Thyroid gland (tissue), 4 donors: ENCODE measurements at places on chromosomes 4 and X. TPM values are rescaled to one million over a fixed set of nuclear protein-coding genes. Genes with fewer than 3 reads are reported as not detected.
A peak's percentile ranks its signal among the peaks of the same experiment; 100 is the strongest.

DNA sequence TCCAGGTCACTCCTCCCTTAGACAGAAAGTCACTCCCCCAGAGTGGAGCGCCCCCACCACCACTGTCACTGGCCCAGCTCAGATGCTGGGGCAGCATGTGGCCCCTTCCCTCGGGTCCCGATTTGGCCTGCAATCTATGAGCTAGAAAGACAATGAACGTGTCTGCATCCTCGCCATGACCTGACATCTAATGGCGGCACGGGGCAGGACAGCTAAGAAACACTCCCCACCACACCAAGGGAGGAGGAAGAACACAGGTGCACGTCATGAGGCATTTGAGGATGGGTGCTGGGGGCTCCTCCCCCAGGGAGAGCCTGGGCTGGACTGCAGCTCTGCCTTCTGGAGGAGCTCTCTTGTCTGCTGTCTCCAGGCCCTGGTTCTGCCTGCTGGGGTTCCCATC lies 8.7 kb downstream of the RNF212 start:
- DNase-seq, result no peak

- no peak for DNase-seq
These were observed 3.2 kb upstream of the CDKN2AIP start for GRCh38 chr4:183441276-183441675.

- no peak for DNase-seq
These were observed 58.7 kb upstream of the EMCN start for GRCh38 chr4:100576570-100576969.

DNA sequence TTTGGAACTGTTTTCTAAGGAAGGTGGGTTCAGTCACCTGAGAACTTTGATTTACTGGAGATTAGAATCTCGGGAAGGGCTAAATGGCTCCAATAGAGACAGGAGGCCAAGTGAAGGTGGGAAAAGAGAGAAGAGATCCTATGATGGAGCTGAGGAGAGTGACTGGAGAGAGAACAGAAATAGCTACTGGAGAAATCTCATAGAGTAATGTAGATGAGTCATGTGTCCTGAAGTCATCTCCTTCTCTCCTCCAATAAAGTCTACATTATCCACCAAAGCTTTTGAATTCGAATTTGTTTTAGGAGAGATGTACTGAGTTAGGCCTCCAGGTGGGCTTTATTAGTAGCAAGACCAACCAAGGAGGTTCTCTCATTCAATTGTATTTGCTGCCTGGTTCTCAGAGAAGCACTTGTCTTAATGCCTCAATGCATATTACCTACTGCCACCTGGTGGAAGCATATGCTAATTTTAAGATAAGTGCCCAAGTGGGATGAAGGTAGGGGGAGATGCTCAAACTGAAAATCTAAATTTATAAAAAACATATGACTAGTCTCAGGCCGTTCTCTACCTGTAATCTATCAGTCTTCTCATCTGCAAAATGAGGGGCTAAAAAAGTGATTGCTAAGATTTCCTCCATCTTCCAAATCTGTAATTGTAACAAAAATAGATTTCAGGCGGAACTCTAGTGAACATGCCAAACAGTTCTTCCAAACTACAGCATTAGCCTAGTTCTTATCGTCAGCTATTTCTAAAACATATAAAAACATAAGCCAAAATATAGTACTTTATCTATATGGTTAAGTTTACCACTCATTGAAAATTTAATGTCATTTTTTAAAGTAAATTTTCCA lies 24.4 kb downstream of the TXK start:
- no peak for DNase-seq

DNA sequence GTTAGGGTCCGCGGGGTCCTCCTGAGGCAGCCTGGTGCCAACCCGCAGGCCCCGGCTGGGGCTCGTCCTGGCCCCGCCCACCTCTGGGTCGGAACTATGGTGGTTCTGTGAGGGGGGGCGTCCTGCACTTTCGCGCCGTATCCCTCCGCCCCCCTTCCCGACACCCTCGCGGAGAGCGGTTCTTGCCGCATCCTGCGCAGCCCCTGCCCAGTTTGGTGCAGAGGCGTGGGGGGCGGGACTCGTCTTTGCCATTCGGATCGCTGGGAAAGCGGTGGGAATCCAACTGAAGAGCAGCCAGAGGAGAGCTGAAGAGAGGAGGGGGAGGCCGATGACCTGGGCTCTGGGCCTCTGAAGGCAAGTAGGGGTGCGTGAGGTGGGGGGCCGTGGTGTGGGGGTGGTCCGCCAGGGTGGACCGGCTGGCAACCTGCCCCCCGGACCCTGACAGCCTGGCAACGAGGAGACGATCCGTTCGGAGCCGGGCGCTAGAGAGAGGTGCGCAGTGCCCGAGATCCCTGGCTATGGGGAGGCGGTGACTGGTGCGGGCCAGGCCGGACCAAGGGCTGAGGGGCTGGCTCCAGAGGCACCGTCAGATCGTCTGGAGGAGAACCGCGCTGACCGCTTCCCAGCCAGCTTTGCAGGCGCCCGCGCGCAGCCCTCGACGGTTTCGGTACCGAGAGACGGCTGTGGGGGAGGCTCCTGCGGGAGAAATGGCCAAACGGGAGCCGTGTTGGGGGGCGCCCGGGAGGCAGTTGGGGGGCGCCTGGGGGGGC lies at the start of gene GPRASP1:
TSS of gene GPRASP1 (plus strand) at position 242 of the 770 bp plus-strand sequence. CDS start 2,431 bp downstream, outside the sequence.
- DNase-seq, result peak; percentile 71

DNA sequence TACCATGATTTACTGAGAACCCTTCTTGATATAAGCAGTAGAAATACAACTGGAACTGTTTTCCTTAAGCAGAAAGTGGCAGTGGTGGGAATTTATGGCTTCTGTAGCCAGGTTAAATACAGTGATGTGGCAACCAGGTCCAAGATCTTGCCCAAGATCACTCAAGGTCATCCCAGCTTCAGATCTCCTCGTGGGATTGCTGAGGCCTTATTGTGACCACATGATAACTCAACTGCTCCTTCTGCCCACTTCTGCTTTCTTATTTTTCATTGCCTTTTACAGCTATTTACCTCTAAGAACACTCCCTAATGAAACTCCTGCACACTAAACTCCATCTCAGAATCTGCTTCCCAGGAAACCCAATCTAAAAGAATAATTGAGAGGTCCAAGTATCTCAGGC lies 12.4 kb upstream of the CYBB start:
- DNase-seq, result no peak

DNA sequence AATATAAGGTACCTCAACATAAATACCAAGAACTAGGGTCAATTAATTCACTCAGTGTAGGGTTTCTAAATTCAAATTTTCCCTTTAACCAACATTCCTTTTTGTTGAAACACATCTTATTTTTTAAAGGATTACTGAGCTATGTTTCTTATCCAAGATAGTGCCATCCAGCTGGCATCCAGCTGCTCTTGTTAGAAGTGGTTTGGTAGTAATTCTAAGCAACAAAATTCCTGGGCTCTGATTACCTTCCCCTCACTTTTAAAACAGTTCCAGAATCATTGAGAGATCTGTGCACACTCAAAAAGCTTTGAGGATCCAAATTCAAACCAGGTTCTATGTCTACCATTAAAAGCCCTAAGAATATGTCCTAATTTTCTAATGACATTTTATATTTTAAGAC lies 583.7 kb downstream of the TRIML1 start:
- DNase-seq, result no peak

GRCh38 chrX:2751291-2751690 lies 549 bp upstream of the XG start:
- DNase-seq, result no peak

- DNase-seq, result no peak
These were observed 232.4 kb downstream of the PPP3CA start for GRCh38 chr4:101114936-101115372.

DNA sequence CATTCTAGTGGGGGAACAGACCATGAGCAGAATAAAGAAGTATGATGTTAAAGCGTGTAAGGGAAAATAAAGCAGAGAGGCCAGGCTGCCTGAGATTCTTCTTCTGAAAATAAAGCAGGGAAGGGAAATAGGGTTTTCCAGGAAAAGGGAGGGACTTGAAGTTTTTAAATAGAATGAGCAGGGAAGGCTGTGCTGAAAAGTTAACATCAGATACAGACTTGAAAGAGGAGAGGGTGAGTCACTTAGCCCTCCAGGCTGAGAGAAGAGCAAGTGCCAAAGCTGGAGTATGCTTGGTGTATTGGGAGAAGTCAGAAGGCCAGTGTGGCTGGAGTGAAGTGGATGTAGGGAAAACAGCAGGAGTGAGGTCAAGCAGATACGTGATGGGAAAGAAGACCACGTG lies 10.0 kb upstream of the PLK4 start:
- peak; percentile 40 for DNase-seq

GRCh38 chr4:43853565-43854264 lies 594.9 kb downstream of the KCTD8 start:
- no peak for DNase-seq

- no peak for DNase-seq
These were observed 804 bp downstream of the OSTC start for GRCh38 chr4:108651014-108651791.

- no peak for DNase-seq
These were observed 98.7 kb downstream of the CFAP299 start for GRCh38 chr4:80434238-80434637.

DNA sequence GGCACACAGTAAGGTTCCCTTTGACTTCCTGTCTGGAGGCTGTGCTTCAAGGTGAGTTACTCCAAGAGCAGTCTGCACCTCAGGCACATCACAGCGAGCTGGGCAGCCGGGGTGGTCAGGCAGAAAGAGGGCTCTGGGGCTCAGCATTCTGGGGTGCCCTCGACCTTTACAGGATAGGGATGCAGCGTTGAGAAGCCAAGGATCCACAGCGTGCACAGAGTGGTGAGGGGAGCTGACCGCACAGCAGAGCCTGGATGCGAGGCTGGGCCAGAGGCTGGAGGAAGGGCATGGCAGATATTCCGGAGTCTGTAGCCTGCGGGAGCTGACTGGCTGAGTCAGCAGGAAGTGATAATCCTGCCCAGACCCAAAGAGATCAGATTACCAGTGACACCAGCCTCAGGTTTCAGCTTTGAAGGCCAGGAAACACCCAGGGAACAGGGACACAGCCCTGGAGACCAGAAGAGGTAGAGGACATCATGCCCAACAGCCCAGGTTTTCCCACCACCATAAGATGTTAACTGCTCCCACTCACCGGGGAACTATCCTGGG lies 38.4 kb upstream of the PDLIM3 start:
- DNase-seq, result no peak

GRCh38 chrX:116272861-116273260 lies 102.3 kb downstream of the AGTR2 start:
- no peak for DNase-seq

DNA sequence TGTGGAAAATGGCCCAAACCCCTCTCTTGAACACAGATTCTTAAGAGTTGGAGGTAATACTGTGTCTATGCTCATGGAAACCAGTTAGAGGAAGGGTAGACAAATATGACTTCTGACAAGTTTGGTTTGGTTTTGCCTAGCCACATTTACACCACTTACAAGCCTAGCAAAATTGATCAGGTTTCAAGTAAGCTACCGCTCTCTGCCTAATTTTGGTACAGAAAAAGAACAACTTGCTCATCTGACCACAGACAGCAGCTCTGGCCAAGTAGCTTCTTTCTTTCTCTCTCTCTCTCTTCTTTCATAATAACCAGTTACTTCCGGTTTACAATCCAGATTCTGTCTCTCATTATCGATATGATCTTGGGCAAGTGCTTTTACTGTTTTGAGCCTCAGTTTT lies 260.0 kb downstream of the GLUD2 start:
- DNase-seq, result no peak

DNA sequence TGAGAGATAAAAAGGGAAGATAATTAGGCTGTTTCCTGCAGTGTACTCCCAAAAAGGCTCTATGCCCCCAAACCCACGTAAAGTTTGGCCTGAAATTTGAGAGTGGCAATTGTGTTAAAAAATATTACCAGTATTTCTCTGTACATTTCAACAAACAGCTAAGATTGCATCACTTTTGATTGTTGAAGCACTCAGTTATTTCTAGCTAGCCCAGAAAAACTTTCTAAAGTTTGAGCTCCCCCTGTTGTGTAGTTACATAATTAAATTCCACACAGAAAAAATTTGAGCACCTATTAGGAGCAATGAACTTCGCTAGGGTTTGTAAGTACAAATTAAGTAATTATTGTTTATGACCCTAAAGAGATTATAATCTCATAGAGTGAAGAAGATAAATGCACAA lies 109.4 kb downstream of the DLG3 start:
- DNase-seq, result no peak

DNA sequence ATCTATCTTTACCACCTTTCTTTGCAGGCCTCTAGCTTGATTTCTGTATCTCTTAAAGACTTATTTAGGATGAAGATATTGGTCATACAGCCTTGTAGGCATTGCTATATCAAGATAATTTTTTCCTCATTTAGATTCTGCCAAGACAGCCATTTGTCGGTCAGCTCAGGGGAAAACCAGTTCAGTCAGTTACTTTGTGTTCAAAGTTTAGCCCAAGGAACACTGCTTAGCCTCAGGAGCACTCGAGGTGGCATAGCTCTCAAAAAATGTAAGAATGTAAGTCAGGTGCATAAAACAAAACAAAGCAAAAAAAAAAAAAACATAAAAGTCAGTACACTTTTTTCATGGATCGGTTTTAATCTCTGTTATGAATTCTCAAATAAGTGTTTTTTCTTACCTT lies 43.4 kb downstream of the NRK start:
- peak; percentile 25 for DNase-seq

- no peak for DNase-seq
These were observed 327.3 kb upstream of the TRAM1L1 start for GRCh38 chr4:117412661-117413060.

DNA sequence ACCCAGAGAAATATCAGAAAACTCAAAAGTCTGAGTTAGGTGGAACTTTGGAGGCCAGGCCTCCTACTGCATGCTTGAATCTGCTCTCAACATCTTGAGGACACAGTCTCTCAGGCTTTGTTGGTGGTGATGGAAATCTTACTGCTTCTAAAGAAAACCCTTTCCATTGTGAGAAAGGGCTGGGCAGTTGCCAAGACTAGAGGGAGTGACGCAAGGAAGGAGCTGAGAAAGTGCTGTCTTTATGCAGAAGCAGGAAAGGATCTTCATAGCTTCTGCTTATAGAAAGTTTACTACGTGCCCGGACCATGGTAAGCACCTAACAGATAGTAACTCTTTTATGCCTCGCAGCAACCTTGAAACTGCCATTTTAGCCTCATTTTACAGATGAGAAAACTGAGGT lies 2.4 kb upstream of the CRMP1 start:
- no peak for DNase-seq

DNA sequence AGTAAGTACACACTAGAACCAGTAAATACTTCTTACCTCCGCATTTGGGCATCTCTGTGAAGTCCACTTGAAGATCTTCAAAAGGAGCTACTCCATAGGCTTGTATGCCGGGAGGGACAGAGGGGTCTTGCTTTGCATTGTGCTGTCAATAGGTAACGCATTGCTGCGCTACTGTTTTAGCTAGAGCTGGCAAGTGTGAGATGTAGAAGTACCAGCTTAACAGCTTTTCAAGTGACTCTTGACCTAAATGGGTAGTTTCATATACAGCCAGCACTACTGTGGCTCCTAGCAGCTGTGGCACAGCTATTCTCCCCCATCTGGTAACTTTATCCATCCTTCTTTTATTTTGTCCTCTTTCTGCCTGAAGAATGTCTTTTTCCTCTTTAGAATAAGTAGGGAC lies 205.3 kb upstream of the KLF8 start:
- DNase-seq, result peak; percentile 3

The MAGEC2 gene
- not detected for total RNA-seq

The BTC gene
- 7.7 TPM for total RNA-seq

The ARSJ gene
- 1.6 TPM for total RNA-seq

The XAGE1A gene
- total RNA-seq, result not detected

The CNKSR2 gene
- total RNA-seq, result 7.7 TPM

The CXCL5 gene
- not detected for total RNA-seq

The ADAMTS3 gene
- total RNA-seq, result 4.9 TPM

The TIGD4 gene
- 0.67 TPM for total RNA-seq
